DMS 273 treated with DMSO at 0.1 percent for 48 hours (cell line): ENCODE measurements at places on chromosomes 5 and 9.

DNA sequence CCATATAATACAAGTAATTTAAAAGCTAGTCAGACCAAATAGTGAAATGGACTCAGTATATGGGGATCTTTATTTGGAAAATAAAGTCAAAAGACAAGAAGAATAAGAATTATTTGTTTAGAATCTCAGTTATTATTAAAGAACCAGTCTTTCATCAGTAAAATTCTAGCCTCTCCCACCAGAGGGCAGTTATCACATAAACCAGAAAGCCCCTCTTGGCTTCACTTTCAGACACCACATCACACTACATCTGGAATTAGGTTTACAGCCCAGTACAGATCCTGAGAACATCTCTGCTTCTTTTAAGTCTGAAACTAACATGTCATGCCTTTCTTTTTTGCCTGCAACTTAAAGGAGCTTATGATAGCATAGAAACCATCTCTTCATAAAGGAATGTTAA is 12.2 kb upstream of the HSPB3 start:
- peak; percentile 7 for DNase-seq

DNA sequence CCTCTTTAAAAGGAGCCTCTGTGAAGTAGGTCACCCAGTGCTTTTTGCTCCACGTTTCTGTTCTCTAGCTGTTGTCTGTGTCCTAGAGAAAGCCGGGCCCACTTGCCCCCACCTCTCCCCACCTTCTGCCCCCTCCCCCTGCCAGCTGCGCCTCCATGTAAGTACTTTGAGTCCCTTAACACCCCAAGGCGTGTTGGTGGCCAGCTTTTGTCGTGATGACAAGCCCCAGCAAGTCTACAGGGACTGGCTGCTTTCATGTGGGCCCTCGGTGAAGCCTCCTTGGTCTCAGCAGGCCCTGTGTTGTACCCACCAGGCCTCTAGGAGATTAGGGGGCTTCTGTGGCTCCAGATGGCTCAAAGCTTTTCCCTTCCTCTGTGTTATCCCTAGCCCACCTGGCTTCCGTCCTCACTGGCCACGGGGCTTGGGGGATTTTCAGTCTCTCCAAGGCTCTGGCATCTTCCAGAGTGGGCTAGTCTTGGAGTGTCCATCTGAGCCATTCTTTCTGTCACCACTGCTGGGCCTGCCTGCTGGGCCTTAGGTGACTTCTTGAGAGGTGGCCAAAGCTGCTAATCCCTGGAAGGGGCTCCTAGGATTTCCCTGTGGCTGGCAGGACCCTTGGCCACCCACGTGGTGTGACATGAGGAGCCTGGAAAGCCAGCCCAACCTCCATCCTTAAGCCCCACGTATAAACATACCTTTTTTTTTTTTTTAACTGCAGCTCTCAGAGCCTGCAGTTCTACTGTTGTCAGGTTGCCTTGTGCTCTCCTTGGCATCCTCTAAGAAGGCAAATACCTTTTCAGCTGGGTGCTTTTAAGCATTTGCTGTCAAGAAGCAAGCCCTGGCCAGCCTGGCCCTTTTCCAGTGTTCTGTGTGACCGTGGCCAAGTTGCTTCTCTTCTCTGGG is 1.1 kb upstream of the NDST1 start:
- no peak for DNase-seq

DNA sequence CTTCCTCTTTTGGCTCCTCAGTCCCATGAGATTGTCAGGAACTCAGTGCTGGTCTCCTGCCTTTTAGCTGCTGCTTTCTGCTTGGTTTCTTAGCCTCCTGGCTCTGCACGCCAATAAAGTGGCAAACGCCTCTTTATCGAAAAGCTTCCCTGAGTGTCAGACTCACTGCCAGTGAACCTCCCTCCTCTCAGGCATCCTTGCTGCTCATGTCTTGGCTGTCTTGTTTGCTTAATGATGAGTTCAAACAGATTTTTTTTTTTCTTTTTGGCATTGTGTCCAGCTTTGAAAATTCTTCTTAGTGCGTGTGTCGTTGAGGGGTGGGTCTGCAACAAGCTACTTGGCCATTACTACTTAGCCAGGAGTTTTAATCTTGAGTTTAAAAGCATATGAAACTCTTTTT is 14.9 kb downstream of the RASGRF2 start:
- DNase-seq: no peak

- no peak for DNase-seq
Observed at GRCh38 chr5:135150767-135151166, 116.7 kb upstream of the PITX1 start.

- no peak for DNase-seq
Observed at GRCh38 chr9:126558051-126558665, 55.6 kb upstream of the LMX1B start.

GRCh38 chr5:3389471-3390026 is 206.1 kb upstream of the IRX1 start:
- no peak for DNase-seq

GRCh38 chr9:127136081-127136879 is 13.8 kb upstream of the ANGPTL2 start:
- no peak for DNase-seq

DNA sequence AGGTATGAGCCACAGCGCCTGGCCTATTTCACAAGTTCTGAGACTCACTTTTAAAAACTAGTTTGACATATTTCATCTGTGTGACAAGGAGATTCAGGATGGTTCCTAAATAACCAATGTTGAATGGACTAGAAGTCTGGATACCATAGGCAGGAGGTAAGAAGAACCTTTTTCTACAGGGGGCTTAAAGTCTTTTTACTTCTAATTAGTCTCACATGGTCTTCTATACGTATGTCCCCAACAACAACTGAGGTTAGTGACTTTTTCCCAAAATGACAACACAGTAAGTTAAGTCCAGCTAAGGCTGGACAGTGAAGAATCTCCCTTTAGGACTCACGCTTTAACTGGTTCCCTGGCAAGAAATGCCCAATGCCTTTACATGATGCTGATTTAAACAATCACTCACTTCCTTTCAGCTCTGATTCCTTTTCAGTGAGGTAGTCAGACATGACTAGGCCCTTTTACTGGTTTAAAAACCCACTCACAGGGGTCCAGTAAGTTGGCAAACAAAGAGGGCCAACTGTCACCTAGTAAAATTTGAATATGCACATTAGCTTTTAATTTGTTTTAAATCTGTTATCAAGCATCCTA is 12.1 kb upstream of the HAUS6 start:
- no peak for DNase-seq

- DNase-seq: no peak
Observed at GRCh38 chr9:133589454-133590227, 19.5 kb downstream of the FAM163B start.
